Thoracic aorta (tissue), 2 donors: ENCODE measurements at places on chromosomes 5 and 9.
A peak's percentile ranks its signal among the peaks of the same experiment; 100 is the strongest.

DNA sequence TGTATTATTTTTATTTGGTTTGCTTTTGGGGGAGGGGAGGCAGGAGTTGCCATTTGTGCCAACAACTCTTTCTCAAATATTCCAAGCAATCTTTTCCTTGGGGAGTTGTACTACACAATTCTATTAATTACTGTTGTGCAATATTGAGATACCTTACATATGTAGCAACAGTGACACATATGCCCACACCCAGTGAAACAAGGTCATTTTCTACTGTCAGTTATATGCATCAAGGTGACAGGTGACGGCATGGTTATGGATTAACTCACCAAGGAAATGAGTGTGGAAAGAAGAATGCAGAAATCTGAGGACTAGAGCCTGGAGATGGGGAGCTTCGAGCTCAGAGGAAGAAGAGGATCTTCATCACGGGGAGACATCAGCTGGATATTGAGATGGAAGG, 17.9 kb upstream of the MSMP start:
- DNase-seq, result no peak
- H3K27ac ChIP-seq, result no peak overlapping the region
- H3K36me3 ChIP-seq, result no peaks in the 10 kb centered on the region
- H3K4me3 ChIP-seq, result no peak overlapping the region

DNA sequence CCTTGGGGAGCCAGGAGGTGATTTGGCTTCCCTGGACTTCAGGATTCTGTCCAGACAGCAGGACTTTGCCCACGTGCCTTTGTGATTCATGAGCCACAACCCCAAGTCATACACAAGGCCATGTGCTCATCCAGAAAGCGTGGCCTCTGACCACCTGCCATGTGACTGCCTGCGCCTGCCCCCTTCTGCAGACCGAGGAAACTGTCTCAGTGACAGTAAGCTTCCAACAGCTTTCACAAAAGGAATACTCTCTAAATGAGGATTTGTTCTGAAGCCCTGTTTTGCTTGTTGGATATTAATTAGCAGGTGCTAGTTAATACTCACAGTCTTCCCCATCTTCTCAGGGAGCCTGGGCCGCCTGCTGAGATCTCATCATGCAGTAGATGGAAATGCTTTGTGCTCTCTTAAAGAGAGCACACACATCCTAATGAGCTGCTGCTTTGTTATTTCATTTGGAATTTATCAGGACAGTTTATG, 36.9 kb upstream of the ANGPTL2 start:
- no peaks in the 10 kb centered on the region for H3K36me3 ChIP-seq
- H3K4me1 ChIP-seq, result peaks cover 10% of the 10 kb centered on the region
- no peak overlapping the region for H3K4me3 ChIP-seq
- no peak for DNase-seq
- no peak overlapping the region for H3K27ac ChIP-seq

GRCh38 chr5:179601871-179602625, 21.4 kb downstream of the HNRNPH1 start:
- H3K4me3 ChIP-seq, result no peak overlapping the region
- peaks cover 54% of the 10 kb centered on the region for H3K36me3 ChIP-seq
- no peak overlapping the region for H3K27ac ChIP-seq
- H3K27me3 ChIP-seq, result no peaks in the 10 kb centered on the region
- DNase-seq, result no peak

DNA sequence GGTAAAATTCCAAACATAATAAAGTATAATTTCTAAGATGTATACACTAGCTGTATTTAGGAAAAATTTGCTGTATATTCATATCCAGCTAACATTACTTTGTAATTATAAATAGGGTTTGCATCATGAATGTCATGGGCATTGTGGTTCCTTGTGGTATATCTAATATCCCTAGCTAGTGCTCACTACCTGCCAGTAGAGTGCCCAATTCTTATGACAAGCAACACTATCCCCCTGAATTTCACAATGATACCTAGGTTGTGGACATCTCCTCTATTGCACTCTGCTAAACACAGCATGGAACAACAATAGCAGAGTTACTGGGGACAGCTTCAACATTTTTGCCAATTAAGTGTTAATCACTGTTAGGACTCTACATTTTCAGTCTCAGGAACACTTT, 1656.5 kb downstream of the EFNA5 start:
- no peaks in the 10 kb centered on the region for H3K36me3 ChIP-seq
- no peak overlapping the region for H3K27ac ChIP-seq
- DNase-seq, result no peak
- no peaks in the 10 kb centered on the region for H3K27me3 ChIP-seq
- peaks cover 6% of the 10 kb centered on the region for H3K4me1 ChIP-seq

GRCh38 chr5:17243287-17244063, 26.0 kb downstream of the BASP1 start:
- H3K27me3 ChIP-seq, result no peaks in the 10 kb centered on the region
- H3K36me3 ChIP-seq, result no peaks in the 10 kb centered on the region
- H3K4me1 ChIP-seq, result peaks cover 20% of the 10 kb centered on the region
- H3K4me3 ChIP-seq, result no peak overlapping the region
- DNase-seq, result no peak

DNA sequence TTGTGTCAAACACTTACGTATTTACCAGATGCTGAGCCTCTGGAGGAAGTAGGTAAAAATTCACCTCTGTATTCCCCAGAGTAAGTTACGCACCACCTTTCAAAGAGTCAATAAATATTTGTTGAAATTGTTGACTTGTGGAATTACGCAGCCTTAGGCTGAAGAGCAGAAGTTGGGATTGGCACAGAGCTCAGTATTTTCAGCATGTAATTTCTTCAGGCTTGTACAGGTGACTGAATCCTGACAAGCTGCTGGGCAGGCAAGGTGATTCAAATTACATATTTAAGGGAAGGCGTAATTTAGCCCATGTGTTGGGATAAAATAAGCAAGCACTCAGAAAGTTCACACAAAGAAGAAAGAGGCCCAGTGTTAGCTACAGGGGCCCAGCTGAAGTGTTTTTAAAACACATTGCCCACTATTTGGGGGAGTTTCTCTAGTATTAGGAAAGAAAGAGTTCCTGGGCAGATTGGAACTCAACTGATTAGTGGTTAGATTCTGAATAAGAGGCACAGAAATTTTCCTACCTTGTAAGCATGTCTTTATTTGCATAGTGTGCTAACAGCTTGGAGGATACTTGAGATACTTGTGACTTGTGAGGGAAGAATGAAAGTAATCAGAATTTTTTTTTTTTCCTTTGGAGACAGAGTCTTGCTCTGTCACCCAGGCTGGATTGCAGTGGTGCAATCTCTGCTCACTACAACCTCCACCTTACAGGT, 165.3 kb upstream of the FBXL7 start:
- no peaks in the 10 kb centered on the region for H3K36me3 ChIP-seq
- no peak overlapping the region for H3K27ac ChIP-seq
- no peaks in the 10 kb centered on the region for H3K4me1 ChIP-seq
- no peak for DNase-seq

- no peak for DNase-seq
- no peak overlapping the region for H3K27ac ChIP-seq
- no peak overlapping the region for H3K4me3 ChIP-seq
Measured at GRCh38 chr5:34584165-34584564, 72.0 kb upstream of the RAI14 start.

DNA sequence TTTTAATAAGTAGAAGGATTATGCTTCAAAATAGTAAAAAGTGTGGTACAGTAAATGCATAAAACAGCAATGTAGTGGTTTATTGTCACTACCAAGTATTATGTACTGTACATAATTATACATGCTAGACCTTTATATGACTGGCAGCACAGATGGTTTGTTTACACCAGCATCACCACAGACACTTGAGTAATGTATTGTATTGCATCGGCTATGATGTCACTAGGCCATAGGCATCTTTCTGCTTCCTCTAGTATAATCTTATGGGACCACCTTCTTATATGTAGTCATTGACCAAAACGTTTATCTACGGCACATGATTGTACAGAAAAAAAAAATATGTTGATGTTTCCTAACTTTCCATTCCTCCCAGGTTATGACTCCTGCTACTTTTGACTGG, 31.9 kb upstream of the SSBP2 start:
- peaks cover 51% of the 10 kb centered on the region for H3K4me1 ChIP-seq
- DNase-seq, result no peak
- H3K4me3 ChIP-seq, result no peak overlapping the region
- H3K36me3 ChIP-seq, result no peaks in the 10 kb centered on the region
- no peaks in the 10 kb centered on the region for H3K27me3 ChIP-seq
- no peak overlapping the region for H3K27ac ChIP-seq

DNA sequence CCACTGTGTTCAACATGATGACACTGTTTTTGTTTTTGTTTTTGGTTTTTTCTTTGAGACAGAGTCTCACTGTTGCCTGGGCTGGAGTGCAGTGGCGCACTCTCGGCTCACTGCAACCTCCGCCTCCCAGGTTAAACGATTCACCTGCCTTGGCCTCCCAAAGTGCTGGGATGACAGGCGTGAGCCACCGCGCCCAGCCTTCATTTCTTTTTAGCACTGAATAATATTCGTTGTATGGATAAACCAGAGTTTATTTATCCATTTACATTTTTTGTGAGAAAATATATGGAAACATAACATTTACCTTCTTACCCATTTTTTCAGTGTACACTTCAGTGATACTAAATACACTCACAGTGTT, 4.2 kb downstream of the CARD19 start:
- H3K4me3 ChIP-seq, result no peak overlapping the region
- no peaks in the 10 kb centered on the region for H3K36me3 ChIP-seq
- H3K4me1 ChIP-seq, result peaks cover 25% of the 10 kb centered on the region
- H3K27ac ChIP-seq, result peak overlapping the region; percentile 98
- H3K27me3 ChIP-seq, result no peaks in the 10 kb centered on the region

DNA sequence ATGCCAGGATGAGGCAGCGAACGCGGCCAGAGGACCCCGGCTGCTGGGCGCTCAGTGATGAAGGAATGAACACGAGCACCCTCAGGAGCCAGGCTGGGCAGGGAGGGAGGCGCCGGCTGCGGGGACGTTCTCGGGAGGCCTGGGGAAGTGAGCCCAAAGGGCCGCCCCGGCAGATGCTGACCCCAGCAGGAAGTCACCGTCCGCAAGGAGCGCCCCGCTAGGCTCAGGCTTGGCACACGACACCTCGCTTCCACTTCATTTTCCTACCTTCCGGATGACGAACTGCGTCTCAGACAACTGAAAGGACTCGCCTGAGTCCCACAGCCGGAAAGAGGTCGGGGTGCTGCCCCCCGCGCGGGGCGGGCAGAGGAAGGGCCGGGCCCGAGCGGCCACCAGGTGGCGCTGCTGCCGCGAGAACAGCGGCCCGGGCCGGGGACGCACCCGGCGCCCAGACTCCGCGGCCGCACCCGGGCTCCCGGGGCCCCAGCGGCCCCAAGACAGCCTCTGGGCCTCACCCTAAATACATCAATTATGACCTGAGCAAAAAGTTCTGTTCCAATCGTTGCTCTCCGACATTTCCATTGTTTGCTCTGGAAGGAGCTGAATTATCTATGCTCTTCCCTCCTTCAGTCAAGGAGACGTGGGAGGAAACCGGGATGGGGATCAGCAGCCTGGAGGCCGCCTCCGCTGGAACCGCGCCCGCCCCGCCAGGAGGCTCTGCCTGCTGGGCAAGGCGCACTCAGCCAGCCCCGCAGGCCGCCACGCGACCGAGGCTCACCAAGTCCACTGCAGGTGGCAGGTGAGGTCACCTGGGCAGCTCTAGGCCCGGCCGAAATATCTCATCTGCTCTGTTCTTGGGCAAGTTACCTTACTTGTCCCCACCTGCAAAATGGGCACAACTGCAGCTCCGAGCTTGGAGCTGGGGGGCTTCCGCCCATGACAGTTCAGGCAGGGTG, 107.0 kb downstream of the ZNF354C start:
- H3K27me3 ChIP-seq, result no peaks in the 10 kb centered on the region
- H3K4me3 ChIP-seq, result peak overlapping the region; percentile 48
- DNase-seq, result no peak
- peaks cover 12% of the 10 kb centered on the region for H3K4me1 ChIP-seq
- no peaks in the 10 kb centered on the region for H3K36me3 ChIP-seq

DNA sequence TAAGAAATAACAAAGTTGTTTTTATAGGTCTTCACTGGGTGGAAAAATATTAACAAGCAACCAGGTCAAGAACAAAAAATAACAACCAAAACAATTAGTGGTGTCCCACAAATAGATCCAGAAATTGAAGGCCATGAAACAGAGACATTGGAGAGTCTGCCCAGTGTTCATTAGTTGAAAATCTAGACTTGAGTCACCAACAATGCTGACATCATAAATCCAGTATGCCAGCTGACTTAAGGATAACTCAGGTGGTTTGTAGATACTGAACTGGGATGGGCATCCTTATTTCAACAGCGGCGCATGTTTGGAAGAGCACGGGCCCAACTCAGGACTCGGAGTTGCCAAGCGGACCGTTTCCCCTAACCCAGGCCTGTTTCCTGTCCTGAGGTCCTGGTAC, 80.7 kb upstream of the TNFAIP8 start:
- no peaks in the 10 kb centered on the region for H3K36me3 ChIP-seq
- H3K27ac ChIP-seq, result peak overlapping the region; percentile 56
- no peak overlapping the region for H3K4me3 ChIP-seq
- H3K27me3 ChIP-seq, result no peaks in the 10 kb centered on the region
- no peak for DNase-seq

DNA sequence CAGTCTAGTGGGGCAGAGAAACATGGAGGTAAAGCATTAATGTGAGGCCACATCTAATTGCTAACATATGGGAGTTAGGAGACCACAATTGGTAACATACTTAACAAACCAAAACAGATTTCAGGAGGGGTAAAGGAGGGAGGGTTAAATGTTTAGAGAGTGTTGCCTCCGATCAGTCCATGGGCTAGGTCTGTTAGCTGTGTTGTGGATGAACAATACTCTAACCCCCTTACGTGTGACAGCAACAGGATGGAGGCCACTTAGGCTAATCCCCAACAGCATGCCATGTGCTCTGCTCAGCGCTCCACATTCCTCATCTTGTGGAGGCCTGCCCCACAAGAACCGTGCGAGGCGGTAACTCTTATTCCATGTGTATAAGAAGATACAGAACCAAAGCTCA, 167.0 kb downstream of the CRB2 start:
- no peak overlapping the region for H3K4me3 ChIP-seq
- no peaks in the 10 kb centered on the region for H3K27me3 ChIP-seq
- no peaks in the 10 kb centered on the region for H3K4me1 ChIP-seq
- no peak for DNase-seq
- no peak overlapping the region for H3K27ac ChIP-seq
- no peaks in the 10 kb centered on the region for H3K36me3 ChIP-seq
